ENCODE measurements at places on chromosomes 12 and 14.

- DNase-seq, result no peak
Observed at GRCh38 chr14:96135285-96135684, 69.4 kb upstream of the BDKRB2 start.

DNA sequence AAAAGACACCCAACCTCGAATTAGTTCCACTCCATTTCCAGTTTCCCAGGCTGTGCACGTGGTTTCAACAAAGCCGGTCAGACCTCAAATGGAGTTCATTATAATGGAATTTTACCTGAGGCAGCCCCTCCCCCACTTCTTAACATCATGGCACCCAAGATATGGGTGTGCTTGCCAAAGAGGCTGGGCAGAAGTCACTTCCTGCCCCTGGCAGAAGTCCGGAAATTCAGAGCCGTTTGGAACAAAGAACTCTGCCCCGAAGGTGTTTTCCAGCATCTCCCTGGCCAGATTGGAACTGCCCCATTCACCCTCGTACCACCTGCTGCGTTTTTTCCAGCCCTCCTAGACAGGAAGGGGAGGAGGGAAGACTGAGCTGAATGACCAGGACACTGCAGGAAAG lies 8.2 kb downstream of the VDR start:
- DNase-seq, result no peak

- no peak for DNase-seq
Observed at GRCh38 chr12:2640709-2641108, 154.1 kb upstream of the FKBP4 start.

- DNase-seq, result no peak
Observed at GRCh38 chr12:131085816-131086591, 132.3 kb downstream of the ADGRD1 start.

DNA sequence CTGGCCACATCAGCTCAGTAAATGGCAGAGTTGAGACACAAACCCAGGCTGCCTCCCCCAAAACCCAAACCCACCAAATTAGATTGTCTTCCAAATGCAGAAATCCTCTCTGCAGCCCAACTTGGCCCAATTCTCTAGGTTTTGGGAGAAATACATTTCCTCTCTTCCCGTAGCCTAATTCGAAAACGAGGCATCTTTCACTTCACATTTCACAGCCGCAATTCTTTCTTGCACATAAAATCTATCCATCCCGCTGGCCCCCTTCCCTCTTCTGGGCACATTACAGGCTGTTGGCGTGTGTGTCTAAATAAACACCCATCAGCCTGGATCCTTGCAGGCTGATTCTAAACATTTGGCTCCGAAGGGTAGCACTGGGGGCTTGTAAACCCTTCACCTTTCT lies 83.8 kb upstream of the VRK1 start:
- DNase-seq, result no peak

GRCh38 chr12:69022674-69023073 lies 89.7 kb upstream of the CPM start:
- DNase-seq, result no peak

GRCh38 chr14:96368534-96368933 lies 5.2 kb downstream of the GSKIP start:
- no peak for DNase-seq

DNA sequence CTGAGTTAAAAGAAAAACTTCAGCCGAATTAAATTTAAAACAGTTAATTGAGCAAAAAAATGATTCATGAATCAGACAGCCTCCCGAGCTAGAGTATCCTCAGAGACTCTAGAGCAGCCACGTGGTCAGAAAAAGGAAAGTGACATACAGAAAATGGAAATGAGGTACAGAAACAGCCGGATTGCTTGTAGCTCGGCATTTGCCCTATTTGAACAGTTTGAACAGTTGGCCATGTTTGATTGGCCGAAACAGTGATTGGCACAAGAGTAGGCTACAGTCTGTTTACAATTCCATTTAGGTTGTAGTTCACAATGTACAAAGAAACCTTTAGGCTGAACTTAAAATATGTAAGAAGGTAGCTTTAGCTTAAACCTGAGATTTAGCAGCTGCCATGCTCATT lies 12.9 kb upstream of the OXA1L start:
- no peak for DNase-seq

GRCh38 chr14:105605464-105606304 lies 79.3 kb downstream of the TMEM121 start:
- no peak for DNase-seq

GRCh38 chr12:130179621-130180020 lies 17.4 kb downstream of the FZD10 start:
- DNase-seq, result no peak

DNA sequence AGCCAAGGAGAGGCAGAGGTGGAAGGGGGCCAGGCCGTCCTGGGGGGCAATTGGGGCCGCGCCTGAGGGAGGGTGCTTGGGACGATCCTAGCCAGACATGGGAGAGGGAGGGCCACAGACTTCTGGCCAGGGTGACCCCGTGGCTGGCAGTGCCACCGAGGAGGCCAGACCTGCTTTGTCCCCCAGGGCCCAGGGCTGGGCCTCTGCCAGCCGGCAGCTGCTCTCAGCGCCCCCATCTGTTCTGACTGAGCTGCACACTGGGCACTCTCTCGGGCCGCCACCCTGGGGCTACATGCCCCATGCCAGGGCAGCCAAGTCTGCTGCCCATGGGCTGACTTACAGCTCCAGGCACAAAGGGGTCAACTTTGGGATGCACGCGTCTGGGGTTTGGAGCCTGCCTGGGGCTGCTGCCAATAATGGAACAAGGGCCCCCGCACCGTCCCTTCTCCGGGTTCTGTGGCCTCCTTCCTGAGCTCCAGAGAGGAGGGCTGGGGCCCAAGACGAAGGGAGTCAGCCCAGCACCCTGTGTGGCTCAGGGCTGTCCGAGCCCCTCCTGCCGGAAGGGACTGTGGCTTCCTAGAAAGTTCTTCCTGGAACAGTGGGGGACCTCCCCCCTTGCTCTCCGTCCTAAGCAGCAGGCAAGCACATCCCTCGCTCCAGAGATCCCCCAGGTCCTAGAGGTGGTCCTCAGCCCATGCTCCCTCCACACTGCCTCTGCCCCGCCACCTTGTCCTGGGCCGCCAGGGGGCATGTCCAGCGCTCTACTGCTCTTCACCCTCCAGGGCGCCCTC lies 1.1 kb downstream of the ADSS1 start:
- DNase-seq, result no peak

GRCh38 chr12:78563826-78564225 lies 300.7 kb upstream of the SYT1 start:
- no peak for DNase-seq

- no peak for DNase-seq
Observed at GRCh38 chr12:124555168-124556073, 12.0 kb downstream of the NCOR2 start.

GRCh38 chr14:99818503-99819036 lies 25.4 kb downstream of the EML1 start:
- no peak for DNase-seq

DNA sequence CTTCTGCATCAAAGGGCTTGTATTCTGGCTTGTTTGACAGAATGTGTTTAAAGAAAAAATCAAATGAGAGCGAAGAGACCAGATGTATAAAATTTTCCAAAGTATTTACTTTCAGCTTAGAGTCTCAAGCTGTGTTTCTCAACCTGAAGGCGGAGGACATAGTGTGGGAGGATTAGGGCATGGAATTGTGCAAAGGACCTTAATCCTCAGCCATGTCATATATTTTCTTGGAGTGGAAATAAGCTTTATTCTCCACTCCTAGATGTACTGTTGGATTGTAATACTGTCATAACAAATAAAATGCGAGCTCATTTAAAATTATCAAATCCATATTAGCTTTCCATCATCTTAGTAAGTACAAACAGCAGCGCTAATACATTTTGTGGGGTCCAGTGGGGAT lies 154.0 kb downstream of the PAH start:
- DNase-seq, result no peak
